ENCODE measurements at places on chromosomes 5 and 9.

- no peak for DNase-seq
These were observed 63.7 kb upstream of the RICTOR start for GRCh38 chr5:39137819-39138451.

- DNase-seq, result no peak
These were observed 52.4 kb downstream of the FANCC start for GRCh38 chr9:95264954-95265615.

GRCh38 chr5:150464554-150465012, 15.0 kb upstream of the RPS14 start:
- no peak for DNase-seq

DNA sequence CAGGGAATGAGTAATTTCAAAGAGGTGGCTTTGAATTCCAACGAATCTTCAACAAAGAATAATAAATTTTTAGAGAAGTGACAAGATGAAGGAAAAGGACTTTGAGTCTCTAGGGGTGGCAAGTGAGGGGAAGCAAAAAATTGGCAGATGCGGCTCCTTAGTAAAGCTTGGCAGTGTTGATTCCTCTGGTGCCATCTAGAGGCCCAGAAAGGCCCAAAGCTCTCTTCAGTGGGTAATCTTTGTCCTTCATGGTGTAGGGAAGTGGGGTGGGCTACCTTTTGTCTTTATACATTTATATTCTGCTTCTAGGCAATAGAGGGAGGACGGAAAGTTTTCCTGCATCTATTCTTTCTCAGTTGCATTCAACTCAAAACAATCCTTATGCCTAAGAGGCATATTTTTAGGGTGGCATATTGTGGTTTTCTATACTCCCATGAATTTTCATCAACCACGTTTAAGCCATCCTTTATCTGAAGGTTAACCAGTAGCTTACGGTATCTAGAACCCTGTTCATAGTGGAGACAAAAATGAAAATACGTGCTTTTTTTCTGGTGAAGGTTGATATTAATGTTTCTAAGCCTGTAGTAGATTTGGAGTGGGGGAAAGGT, 17.5 kb upstream of the ROPN1L start:
- DNase-seq, result no peak

- no peak for DNase-seq
These were observed 126.9 kb downstream of the PDE4D start for GRCh38 chr5:59766427-59767210.

GRCh38 chr9:14307989-14308852, 5.7 kb downstream of the NFIB start:
- DNase-seq, result no peak

- DNase-seq, result no peak
These were observed 18.6 kb upstream of the TARS1 start for GRCh38 chr5:33422191-33422590.

DNA sequence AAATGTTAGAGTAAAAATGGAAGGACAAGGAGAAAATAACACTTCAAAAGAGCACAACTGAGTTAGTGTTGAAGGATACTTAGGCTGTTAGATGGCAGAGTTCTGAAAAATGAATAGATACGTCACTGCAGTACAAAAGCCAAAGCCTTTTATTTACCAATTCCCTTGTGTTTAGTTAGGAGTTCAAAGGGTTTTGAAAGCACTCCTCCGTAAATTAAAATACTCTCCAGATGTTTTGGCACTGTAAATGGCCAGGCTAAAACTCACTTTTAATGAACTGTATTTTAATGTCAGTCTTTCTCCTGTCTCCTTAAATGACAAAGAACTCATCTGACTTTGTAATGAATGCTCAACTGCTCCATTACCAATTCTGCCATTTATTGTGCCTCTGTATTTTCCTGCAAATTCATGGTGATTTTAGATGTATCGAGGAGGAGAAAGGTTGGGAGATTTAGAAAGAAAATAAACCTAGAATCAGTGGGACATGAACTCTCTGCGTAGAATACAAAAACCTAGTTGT, 1727.2 kb downstream of the MAT2B start:
- DNase-seq, result no peak

GRCh38 chr9:129693741-129694140, 28.3 kb downstream of the PRRX2 start:
- DNase-seq, result no peak
